ENCODE measurements at places on chromosomes 1 and 21. TPM values are rescaled to one million over a fixed set of nuclear protein-coding genes. Genes with fewer than 3 reads are reported as not detected.
A peak's percentile ranks its signal among the peaks of the same experiment; 100 is the strongest.

DNA sequence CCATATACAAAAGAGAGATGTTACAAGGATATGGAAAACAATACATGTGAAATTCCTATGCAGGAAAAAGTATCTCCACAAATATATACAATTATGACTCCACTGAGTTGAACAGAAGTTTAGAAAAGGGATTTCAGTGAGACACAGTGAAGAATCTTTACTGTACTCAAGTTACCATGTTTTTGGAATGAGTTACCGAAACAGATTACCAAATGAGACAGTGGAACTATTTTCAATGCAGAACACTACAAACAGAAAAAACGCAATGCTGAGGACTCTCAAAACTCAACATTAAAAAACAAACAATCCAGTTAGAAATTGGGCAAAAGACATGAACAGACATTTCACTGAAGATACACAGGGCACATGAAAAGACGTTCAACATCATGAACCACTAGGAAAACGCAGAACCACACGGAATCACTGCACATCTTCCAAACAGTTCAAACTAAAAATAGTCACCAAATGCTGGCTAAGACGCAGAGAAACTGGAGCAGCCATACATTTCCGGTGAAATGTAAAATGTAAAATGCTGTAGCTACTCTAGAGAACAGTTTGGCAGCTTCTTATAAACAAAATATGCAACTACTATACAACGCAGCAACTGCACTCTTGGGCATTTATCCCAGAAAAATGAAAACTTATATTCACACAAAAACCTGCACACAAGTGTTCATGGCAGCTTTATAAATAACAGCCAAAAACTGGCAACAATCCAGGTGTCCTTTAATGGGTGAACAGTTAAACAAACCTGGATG, 118.7 kb downstream of the UBR4 start:
- no peak for ATAC-seq

VTCN1 gene
- not detected for total RNA-seq

DNA sequence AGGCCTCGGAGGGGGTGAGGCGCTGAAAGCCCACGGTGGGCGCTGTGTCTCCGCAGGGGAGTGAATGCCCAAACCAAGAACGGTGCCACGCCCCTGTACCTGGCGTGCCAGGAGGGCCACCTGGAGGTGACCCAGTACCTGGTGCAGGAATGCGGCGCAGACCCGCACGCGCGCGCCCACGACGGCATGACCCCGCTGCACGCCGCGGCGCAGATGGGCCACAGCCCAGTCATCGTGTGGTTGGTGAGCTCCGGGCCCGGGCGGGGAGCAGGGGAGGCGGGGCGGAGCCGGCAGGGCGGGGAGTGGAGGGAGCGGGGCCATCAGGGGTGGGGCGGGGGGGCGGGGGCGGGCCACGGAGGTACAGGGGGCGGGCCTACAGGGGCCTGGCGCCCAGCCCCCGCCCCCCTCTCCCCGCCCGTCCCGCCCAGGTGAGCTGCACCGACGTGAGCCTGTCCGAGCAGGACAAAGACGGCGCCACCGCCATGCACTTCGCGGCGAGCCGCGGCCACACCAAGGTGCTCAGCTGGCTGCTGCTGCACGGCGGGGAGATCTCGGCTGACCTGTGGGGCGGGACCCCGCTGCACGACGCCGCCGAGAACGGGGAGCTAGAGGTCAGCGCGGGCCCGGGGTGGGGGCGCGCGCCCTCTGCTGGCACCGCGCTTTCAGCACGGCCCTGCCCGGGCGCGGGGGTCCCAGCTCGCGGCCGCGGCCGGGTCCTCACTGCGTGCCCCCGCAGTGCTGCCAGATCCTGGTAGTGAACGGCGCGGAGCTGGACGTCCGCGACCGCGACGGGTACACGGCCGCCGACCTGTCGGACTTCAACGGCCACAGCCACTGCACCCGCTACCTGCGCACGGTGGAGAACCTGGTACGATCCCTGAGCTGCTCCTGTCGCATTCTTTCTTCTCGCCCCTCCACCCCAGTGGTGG, 15.9 kb downstream of the ESPN start:
- ATAC-seq = peak; percentile 91

- no peak for ATAC-seq
Observed at GRCh38 chr1:77438236-77438913, 156.6 kb downstream of the AK5 start.

DNA sequence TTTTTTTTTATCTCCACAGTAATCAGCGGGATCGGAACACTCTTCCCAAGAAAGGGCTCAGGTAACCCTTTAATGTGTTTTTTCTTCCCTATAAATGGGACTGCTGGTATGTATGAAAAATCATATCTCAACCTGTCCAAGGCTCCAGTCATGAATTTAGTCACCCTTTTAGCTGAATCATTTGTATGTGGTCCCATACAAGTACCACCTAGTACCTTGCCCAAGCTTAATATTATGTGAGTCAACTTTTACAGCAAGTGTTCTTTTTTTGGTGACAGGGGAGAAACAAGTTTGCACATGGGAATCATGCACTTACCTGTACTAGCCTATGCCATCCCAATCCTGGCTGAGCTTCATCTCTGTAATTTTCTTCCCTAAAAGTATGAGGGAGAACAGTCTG, 43.7 kb upstream of the IPO9 start:
- ATAC-seq = no peak

TRIM45 gene
- 2.0 TPM for total RNA-seq

DNA sequence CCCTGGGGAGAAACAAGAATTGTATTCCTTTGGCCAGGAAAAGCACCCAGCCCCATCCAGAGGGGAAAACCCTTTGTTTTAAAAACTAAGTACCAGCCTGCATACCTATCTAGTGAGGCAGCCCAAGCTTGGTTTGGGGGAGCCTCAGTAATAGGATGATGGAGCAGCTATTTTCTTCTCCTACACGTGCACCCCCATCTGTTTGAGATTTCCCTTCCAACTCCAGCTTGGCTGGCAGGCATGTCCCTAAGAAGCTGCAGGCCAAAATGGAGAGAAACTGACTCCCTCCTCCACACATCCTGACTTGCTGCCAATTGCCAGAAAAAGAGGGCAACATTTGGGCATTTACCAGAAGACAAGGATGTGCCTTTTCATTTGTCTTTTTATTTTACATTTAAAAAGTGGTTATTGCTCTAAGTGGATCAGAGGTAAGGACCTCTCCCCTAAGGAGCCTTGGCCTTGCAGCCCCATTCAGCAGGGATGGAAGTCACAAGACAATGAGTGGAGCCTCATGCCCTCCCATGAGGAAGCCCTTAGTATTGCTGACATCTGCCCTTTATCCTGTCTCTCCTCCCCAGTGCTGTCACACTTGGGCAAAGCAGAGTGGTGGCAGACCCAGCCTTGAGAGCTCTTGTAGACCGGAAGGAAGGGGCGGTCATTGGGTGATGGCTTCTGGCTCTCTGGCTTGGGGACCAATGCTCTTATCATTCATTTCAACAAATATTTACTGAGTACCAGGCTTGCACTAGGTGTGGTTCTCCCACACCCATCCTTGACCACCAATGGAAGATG, 8.6 kb downstream of the FNDC5 start:
- no peak for ATAC-seq

RGS1 gene
- total RNA-seq = 151 TPM

GRCh38 chr1:179089827-179090482, 8.1 kb downstream of the TOR3A start:
- no peak for ATAC-seq

DNA sequence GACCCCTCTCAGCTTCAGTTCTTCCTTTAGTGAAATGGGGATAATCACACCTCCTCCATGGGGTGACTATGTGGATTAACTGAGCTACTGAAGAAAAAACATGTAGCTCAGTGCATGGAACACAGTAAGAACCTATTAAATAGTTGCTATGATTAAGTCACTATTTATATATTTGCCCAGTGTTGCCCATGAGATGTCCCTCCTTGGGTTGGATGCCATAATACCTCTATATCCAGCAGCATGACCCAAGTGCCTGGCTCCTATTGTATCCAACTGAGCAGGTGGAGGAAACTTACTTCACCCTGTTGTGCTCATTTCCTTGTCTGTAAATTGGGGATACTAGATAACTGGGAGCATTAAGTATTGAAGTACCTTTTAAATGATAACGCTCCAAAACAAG, 47.1 kb upstream of the CYP2J2 start:
- no peak for ATAC-seq

GRCh38 chr1:115073298-115074087, 15.8 kb downstream of the TSPAN2 start:
- peak; percentile 84 for ATAC-seq

DNA sequence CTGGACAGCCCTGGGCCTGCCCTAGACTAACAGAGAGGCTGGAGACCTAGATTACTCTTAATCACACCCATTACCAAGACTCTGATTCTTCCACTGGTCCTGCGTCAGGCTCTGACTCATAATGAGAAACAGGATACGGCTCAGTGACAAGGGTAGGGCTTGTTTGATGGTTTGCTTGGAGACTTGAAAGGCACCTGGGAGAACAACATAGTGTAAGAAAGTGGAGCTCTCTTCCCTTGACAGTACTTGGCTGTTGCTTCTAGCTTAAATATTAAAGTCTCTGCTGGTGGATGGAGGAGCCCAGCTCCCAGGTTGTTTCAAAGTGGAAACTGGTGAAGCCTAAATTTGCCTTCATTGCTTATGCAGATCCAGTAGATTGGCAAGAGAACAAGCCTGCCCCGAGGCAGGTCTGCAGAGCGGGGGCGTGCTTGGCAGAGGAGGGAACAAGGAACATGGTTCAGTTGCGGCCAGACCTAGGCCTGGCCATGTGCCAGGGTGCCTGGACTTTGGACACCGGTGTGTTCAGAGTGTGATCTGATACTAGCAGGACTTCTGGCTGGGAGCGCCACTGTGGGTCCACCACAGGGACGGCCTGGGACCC, 480.6 kb downstream of the CAMTA1 start:
- ATAC-seq = peak; percentile 48

DNA sequence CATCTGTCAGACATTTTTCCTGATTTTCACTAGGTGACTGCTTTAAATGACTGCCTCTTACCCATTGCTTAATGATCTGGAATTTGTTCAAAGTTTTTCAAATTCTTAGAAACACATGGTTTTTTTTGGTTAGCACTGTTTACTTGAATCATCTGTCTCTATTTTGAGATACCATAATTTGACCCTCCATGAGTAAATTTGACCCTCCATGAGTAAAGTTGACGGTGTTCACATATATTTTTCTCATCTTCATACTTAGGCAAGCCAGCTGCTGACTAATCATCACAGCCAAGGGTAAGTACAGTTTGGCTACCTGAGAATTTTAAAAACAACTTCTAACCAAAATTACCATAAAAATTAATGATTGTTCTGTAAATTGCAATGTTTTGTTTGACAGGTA, 586.5 kb downstream of the PTBP2 start:
- no peak for ATAC-seq

HAO2 gene
- not detected for total RNA-seq

SELP gene
- 0.90 TPM for total RNA-seq

All from activated T-helper 17 cell treated with anti-CD3 and anti-CD28 coated beads, Interleukin-2, amount 50 U/mL, for 72 hours (primary cell).